ENCODE measurements at places on chromosomes 1 and 21.

- peak; percentile 60 for DNase-seq
Observed at GRCh38 chr1:19651141-19651737, 7.1 kb downstream of the NBL1 start.

DNA sequence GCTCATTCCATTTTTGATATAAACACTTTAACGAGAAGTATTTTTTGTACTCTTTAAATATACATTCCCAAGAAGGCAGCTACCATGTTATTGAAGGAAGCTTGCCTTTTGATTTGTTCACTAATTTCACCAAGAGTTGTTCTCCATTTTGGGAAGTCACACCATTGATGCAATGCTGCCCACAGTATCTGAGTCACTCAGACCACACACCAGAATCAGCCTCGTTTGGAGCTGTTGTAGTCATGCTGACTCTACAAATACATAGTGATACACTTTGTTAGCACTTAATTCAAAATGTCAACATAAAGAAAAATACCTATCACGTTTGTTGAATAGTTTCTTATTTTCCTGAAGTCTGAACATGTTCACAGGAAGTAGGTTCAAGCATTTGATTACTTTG lies 78.7 kb downstream of the PAPPA2 start:
- DNase-seq: no peak

DNA sequence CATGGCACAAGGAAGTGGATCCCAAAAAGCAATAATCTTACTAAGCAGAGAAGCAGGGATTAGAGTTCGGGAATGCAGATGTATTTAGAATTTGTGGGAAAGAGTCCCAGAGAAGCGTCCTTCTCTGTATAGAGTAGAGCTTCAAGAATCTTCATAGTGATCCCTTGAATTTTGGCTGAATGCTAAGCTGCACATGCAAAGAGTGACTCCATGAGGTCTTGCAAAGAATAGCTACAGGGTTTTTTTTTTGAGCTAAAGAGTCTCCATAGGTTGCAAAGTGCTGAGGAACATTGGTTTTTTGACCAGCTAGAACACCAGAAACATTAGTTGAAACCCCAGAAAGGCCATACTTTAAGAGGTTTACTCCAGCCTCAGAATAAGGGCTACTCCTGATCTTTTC lies 206.7 kb downstream of the CTH start:
- DNase-seq: no peak

DNA sequence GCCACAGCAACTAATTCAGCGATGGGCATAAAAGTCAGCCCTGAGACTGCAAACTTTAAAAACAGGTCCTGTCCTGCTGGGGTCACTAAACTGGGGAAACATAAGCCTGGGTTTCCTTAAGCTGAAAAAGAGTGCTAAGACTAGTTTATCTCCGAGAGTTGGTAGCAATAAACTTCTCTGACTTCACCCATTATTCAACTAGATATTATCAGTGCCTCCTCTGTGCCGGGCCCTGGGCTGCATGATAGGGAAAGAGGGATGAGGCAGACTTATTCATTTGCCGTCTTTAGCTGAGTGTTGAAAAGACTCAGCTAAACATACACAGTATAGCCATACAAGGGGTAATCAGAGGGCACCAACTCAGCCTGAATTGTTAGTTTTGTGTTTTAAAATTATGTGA lies 33.0 kb downstream of the AK2 start:
- DNase-seq: no peak

Data from Kasumi-1 (cell line).